ENCODE measurements at places on chromosomes 7 and 10.

GRCh38 chr7:23454881-23455526 lies 15.3 kb downstream of the IGF2BP3 start:
- DNase-seq = no peak

DNA sequence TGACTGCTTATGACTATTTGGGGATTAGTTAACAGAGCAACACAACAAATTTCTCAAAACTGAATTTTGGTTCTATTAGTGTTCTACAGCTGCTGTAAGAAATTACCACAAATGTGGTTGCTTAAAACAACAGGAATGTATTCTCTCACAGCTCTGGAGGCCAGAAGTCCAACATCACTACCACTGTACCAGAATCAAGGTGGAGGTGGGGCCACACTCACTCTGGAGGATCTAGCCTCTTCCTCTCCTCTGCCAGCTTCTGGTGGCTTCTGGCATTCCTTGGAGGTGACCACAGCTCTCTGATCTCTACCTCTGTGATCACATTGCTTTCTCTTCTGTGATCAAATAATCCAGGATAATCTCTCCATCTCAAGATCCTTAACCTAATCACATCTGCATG lies 194.7 kb upstream of the BMPER start:
- DNase-seq = no peak

- no peak for DNase-seq
These were observed 20.8 kb downstream of the CCDC6 start for GRCh38 chr10:59885430-59886134.

DNA sequence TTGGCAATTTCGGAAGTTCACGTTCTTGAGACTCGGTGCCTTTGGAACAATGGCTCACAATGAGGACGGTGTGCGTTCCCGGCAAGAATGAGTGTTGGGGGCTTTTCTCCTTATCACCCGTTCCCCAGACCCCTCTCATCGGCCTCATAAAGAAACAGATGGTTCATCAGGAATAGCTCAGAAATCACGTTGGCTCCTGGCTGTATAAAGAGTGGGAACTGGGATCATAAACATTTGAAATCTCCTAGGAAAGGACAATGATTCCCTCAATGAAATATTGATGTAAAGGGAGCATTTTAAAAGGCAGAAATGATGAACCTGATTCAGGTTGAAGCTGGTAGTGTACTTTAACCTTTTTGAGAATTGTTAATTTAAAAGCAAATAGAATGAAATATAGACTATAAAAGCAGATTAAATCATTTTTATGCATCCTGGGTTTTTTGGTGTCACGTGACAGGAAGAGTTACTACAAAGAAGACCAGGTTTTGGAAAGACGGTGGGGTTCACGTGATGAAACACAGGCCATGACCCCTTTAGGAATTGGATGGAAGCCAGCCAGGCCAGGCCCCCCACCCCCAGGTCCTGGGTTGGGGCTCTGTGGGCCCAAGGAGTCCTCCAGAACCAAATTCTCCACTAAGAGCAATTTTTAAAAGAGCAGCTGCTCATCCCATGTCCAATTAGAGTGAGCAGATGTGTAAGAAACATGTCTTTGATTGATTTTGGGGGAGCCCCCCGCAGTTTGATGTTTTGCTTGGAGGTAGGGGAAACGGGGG lies 63.0 kb downstream of the CUX1 start:
- DNase-seq = no peak

DNA sequence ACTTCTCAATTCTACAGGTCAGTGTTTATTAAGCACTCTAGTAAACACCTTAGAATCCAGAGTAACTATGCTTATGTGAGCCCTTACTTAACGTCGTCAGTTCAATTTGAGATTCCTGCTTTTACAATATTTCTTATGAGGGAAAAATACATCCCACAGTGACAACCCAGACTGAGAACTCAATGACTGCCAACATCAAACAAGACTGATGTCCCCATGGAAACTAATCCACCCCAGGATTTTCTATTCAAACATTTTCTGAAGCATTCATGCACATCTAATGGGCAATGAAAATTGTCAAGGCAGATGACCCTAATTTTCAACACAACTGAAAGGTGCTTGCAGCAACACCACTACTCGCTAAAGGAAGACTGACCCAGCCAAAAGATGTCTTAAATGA lies 67.0 kb downstream of the ATE1 start:
- no peak for DNase-seq

DNA sequence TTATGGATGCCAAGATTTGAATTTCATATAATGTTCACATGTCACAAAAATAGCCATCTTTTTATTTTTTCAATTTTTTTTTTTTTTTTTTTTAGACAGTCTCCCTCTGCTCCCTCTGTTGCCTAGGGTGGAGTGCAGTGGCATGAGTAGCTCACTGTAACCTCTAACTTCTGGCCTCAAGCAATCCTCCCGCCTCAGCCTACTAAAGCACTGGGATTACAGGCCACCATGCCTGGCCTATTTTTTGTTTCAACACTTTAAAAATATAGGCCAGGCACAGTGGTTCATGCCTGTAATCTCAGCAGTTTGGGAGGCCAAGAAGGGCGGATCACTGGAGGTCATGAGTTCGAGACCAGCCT lies 246.3 kb downstream of the SKIDA1 start:
- DNase-seq = no peak

- DNase-seq = no peak
These were observed 82.4 kb upstream of the PODXL start for GRCh38 chr7:131638641-131639430.

- DNase-seq = no peak
These were observed 1.3 kb upstream of the EEF1AKMT2 start for GRCh38 chr10:124792998-124793352.

DNA sequence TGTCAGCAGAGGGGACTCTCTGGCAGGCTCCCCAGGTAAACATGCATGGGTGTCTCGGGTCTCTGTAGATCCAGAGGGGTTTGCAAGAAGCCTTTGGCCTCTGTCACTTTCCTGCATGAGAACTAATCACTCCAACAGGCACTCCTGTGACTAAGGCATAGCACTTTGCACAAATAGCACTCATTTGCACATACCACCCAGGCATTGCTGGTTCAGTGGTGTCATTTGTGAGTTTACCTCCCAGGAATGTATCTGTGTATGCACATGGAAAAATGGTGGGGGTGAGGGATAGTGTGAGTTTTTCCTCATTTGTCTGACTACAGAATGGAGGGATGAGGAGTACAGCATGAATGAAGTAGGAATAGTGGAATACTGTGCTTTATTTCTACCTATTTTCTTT lies 39.5 kb downstream of the CNNM1 start:
- DNase-seq = no peak

DNA sequence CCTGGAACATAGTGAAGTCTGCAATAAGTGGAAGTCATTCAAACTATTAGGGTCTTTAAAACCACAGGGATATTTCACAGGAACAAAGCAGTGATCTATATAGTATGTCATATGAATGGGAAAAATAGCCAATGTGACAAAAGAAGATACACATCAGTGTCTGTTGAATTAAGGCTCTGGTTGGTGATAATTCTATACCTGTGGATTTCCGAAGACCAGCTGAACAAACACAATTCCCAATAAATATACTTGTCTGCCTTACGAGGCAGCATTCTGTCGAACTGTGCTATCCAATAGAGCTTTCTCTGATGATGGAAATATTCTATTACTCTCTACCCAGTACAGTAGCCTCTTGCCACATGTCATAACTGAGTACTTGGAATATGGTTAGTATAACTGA lies 55.9 kb upstream of the CAV2 start:
- no peak for DNase-seq

DNA sequence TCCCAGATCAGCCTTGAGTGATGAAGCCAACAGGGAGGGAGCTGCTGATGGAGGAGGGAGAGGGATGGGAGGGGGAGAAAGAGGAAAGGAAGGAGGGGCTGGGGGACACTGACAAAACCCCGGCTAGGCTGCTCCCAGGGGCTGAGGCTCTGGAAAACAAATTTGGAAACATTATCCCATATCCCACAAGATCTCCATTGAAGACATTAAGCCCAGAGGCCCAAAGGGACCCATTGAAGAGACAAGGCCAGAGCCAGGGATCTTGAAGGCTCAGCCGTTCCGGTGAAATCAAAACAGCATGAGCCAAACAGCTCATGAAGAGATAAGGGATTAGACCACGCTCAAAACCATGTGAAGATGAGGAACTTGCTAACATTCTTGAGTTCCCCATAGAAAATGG lies 184.3 kb upstream of the ITGB1 start:
- DNase-seq = no peak

DNA sequence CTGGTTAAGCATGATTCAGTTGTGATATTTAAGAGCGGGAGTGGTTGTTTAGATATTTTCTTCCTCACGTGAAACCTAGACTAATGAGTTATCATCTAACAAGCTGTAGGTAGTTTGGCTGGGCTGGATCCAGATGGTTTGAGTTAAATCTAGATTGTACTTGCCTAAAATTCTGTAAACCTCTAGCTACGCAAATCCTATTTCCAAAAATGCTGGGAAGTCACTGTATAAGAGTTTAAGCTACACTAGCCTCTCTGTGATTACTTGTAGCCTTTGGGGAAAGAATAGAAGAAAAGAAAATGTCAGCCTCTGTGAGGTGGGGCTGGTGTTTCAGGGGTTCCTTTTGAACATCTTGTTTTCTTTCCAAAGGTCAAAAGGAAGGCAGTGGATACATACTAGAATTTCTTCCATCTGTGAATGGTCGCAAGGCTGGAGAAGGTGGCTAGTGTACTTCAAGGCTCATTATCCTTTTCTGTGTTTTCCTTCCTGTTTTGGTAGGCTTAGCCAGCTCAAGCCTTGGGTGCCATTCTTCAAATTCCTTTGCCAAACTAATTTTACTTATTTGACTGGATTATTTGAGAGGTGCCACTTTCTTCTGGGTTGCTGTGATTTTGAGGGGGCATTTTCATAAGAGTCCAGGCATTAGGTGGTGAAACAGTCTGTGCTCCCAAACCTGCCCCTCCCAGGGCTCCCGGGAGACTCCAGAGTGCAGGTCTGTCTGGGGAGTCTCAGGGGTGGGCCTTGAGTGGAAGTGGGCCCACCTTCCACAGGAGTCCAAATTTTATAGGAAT lies 5.2 kb upstream of the EN2 start:
- DNase-seq = no peak

DNA sequence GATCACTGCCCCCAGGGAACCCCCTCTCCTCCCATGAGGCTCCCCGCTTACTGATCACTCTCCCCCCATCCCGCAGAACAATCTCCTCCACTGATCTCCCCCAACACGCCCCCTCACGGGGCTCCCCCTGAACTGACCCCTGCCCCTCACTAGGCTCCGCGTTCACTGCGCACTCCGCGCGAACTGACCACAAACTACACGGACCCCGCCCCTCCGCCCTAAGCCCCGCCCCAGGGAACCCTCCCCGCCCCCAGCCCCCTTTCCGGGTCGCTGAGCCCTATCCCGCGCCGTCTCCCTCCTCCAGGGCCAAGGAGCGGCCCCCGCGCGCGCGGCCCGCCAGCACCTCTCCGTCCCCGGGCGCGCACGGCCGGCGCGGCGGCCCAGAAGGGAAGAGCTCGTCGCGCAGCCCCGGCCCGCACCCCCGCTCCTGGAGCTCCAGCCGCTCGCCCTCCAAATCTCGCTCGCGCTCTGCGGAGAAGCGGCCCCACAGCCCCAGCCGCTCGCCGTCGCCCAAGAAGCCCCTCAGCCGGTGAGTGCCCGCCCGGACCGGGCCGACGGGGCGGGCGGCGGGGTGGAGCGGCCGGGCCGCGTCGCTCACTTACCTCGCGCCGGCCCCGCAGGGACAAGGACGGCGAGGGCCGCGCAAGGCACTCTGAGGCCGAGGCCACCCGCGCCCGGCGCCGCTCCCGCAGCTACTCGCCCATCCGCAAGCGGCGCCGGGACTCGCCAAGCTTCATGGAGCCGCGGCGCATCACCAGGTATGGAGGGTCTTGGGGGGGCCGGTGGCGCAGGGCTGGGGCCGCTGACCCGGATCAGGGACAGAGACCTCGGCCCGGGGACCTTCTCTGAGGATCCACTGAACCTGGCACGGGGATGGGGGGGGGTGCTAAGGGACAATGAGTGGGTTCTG lies 19.9 kb upstream of the HSPB1 start:
- no peak for DNase-seq

GRCh38 chr10:92799568-92799967 lies 48.8 kb upstream of the EXOC6 start:
- DNase-seq = no peak

DNA sequence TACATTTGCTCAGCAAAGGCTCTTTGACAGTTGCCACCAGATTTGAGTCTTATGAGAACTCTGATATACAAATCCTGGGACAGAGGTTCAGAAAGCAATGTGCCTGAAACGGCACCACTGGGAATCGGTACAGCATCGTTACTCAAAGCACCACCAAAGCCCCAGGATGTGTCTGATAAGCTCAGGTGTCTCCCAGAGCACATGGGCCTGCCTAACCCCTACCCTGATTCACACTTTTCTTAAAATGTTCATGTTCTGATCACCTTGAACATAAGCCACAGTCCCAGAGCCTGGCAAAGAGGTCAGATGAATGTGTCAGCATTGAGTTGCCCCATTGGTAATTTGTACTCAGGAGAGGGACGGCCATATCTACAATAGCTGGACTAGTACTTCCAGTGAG lies 545.8 kb upstream of the AUTS2 start:
- no peak for DNase-seq

GRCh38 chr7:42070068-42070467 lies 166.9 kb downstream of the GLI3 start:
- DNase-seq = no peak

GRCh38 chr10:68506411-68506810 lies 20.9 kb downstream of the SLC25A16 start:
- DNase-seq = no peak

GRCh38 chr10:31262672-31263071 lies 56.3 kb upstream of the ZEB1 start:
- no peak for DNase-seq

DNA sequence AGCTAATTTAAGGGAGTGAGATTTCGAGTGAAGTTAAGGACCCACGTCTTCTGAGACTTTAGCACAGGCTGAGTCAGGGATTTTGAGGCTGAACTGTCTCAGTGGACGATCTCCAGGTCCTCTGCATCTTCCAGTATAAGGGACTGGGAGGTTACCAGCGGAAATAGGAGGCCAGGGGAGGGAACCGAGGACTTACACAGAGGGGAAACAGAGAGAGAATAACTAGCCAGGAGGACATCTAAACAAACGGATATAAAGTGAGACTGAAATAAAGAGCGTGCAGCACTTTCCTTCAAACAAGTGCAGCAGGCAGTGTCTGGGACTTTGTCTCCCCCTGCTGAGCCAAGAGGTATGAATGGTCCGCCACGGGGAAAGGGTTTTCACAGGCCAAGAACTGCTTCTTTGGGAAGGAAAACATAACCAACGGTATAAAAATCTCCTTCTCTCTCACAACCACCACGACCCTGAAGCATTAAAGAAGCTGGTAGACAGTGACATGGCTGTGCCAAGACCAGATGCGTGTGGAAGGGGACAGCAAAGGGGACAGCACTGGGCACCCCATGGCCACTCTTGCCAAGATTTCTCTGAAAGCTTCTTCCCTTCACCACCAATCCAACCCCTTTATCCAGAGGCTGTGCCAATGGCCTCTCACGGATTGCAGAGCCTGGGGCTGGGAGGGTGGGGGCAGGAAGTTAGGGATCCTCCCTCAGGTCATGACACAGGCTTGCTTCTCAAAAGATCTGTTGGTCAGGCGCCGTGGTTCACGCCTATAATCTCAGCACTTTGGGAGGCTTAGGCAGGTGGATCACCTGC lies 72.0 kb downstream of the SLC37A3 start:
- DNase-seq = peak; percentile 66

Measured in activated CD4-positive, alpha-beta T cell treated with anti-CD3 and anti-CD28 coated beads for 48 hours (primary cell).